ENCODE measurements at places on chromosomes 2 and 18. TPM values are rescaled to one million over a fixed set of nuclear protein-coding genes. Genes with fewer than 3 reads are reported as not detected.

Gene FTCDNL1
- total RNA-seq, result 5.0 TPM

Gene IL36G
- not detected for total RNA-seq

Gene XDH
- under 0.01 TPM for total RNA-seq

Gene CCDC74A
- 15.9 TPM for total RNA-seq

Gene SH3RF3
- total RNA-seq, result 14.8 TPM

Gene TUBA4B
- not detected for total RNA-seq

Gene DCC
- total RNA-seq, result not detected

Gene TNFRSF11A
- total RNA-seq, result under 0.01 TPM

Gene CXCR1
- not detected for total RNA-seq

Gene WDFY1
- total RNA-seq, result 74.6 TPM

Gene NMUR1
- under 0.01 TPM for total RNA-seq

Gene FAM228A
- total RNA-seq, result 1.4 TPM

Gene SP140
- 0.36 TPM for total RNA-seq

Gene MYOM1
- total RNA-seq, result 1.8 TPM

Gene INPP5D
- under 0.01 TPM for total RNA-seq

Gene RIT2
- not detected for total RNA-seq
